T-helper 1 cell treated with Interleukin-12 subunit alpha and Interleukin-12 subunit beta and Interleukin-4 antibody, amounts not matched to agents 30 ng/mL and 1 ng/mL, for 36 hours (primary cell): ENCODE measurements at places on chromosomes 12 and 14. TPM values are rescaled to one million over a fixed set of nuclear protein-coding genes. Genes with fewer than 3 reads are reported as not detected.

Gene HSPA2
- 3.7 and 4.7 TPM in 2 replicates for total RNA-seq

Gene SLC35F4
- total RNA-seq, result not detected in 2 replicates

Gene PSEN1
- 49.5 and 52.1 TPM in 2 replicates for total RNA-seq

Gene SOX5
- 0.86 and 1.5 TPM in 2 replicates for total RNA-seq

Gene COPS7A
- 29.5 and 30.6 TPM in 2 replicates for total RNA-seq

Gene TAS2R8
- not detected in 2 replicates for total RNA-seq

Gene SERPINA9
- total RNA-seq, result not detected in 2 replicates

Gene CBLN3
- 17.7 and 18.5 TPM in 2 replicates for total RNA-seq

Gene CACNA1C
- 0.42 and 0.54 TPM in 2 replicates for total RNA-seq

Gene LIN7A
- total RNA-seq, result 0.96 and 1.5 TPM in 2 replicates

Gene CD163
- not detected in 2 replicates for total RNA-seq

Gene RND1
- total RNA-seq, result 4.0 and 5.6 TPM in 2 replicates

Gene FIGNL2
- total RNA-seq, result 0.15 TPM in 2 replicates

Gene LRRC10
- total RNA-seq, result not detected in 2 replicates

Gene NXPH4
- total RNA-seq, result 0.37 and 0.56 TPM in 2 replicates

Gene DNM1L
- 69.1 and 79.4 TPM in 2 replicates for total RNA-seq

Gene EFS
- not detected in 2 replicates for total RNA-seq

Gene TULP3
- 7.8 TPM in 2 replicates for total RNA-seq

Gene HOXC10
- not detected in 2 replicates for total RNA-seq
